ENCODE measurements at places on chromosomes 13 and 19. TPM values are rescaled to one million over a fixed set of nuclear protein-coding genes. Genes with fewer than 3 reads are reported as not detected.

SMIM17 gene
- total RNA-seq = 2.1 TPM

DNA sequence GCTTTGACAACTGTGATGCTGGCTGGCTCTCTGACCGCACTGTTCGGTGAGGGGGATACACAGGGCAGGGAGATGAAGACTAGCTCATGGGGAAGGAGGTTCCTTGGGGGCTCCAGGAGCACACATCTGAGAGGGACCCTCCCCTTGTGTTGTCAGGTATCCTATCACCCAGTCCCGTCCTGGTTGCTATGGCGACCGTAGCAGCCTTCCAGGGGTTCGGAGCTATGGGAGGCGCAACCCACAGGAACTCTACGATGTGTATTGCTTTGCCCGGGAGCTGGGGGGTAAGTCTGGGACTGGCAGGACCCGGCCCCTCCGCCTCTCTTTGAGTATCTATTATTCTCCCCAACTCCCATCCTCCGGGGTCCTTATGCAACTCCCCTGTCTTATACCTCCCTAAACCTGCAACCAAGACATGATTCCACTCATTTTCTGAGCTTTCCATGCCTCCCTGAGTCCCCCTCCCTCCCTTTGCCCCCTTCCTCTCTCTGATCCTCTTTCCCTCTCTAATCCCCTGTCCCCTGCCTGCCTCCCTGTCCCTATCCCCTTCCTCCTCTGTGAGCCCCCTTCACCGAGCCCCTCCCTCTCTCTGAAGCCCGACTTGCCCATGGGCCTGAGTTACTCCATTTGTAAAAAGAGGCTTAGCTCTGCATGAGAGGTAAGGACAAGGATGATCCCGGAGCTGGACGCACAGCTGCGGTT, 12.5 kb downstream of the NCAN start:
- no peaks in the 10 kb centered on the region for H3K36me3 ChIP-seq
- H3K4me1 ChIP-seq = no peaks in the 10 kb centered on the region
- peak overlapping the region; percentile 46 for H3K4me3 ChIP-seq
- peaks cover 53% of the 10 kb centered on the region for H3K27me3 ChIP-seq
- H3K27ac ChIP-seq = no peak overlapping the region

SYT5 gene
- total RNA-seq = 0.22 TPM

CRX gene
- total RNA-seq = 0.19 TPM

DNA sequence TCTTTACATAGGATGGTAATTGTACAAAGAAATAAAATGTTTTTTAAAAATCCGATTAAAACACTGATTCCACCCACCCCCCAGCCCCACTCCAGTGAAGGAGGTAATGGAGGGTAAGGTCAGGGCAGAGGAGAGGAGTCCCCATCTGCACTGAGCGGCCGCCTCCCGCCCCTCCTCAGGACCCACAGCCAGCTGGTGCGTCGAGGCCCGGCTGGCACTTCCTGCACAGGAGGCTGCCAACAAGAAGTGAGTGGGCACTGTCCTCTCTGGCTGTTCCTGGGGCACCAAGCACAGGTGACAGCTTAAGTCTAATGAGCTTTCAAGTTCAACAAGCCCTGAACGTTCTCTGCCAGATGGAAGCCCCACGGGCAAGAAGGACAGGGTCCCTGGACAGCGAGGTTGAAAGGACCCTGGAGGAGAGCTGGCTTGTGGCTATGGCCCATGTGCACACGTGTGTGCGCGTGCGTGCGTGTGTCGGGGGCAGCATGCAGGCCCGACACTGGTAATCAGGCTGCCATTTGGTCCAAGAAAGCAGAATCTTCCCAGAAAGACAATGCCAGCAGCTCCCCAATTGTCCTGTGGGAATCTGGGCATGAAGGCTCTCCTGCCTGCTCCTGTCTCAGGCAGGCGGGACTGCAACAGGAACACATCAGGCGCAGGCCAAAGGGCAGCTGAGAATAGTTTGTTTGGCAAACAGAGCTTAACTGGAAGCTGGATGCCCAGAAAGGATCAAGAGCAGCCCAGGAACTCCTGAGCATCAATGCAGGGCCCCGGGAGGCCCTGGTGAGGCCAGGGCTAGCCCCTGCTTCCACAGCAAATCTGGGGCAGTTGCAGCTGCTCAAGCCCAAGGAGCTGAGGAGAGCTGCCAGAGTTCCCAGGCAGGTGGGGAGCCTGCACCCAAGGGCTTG, 15.1 kb upstream of the EPHX3 start:
- no peaks in the 10 kb centered on the region for H3K27me3 ChIP-seq
- H3K27ac ChIP-seq = no peak overlapping the region
- peaks cover 9% of the 10 kb centered on the region for H3K4me1 ChIP-seq

DNA sequence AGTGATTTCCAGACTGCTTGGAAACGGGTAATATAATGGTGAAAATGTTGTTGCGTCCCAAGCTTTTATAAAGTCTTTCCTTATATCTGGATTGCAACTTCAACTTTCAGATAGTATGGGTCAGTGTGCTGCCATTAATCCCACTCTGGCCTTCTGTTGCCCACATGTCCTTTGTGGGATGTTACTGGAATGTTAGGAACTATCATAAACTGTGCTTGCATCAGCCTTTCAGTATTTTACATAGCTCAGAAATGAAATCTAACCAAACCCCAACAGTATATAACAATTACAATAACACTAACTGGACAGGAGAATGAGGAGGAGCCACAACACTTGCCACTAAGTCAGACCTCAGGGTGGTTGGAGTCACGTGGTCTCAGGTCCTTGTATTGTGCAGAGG, 78.9 kb downstream of the LNX2 start:
- H3K27me3 ChIP-seq = no peaks in the 10 kb centered on the region
- no peak overlapping the region for H3K4me3 ChIP-seq
- no peak for DNase-seq
- peaks cover 6% of the 10 kb centered on the region for H3K4me1 ChIP-seq

- H3K27ac ChIP-seq = no peak overlapping the region
- H3K4me3 ChIP-seq = no peak overlapping the region
- H3K4me1 ChIP-seq = no peaks in the 10 kb centered on the region
- no peaks in the 10 kb centered on the region for H3K36me3 ChIP-seq
- no peak for DNase-seq
- H3K27me3 ChIP-seq = no peaks in the 10 kb centered on the region
Measured at GRCh38 chr13:82115391-82115790, 1766.9 kb downstream of the SLITRK1 start.

- peak overlapping the region; percentile 66 for H3K4me3 ChIP-seq
- H3K27me3 ChIP-seq = peaks cover 31% of the 10 kb centered on the region
- peak; percentile 69 for DNase-seq
- H3K36me3 ChIP-seq = no peaks in the 10 kb centered on the region
Measured at GRCh38 chr13:49935171-49936074, 717 bp downstream of the SPRYD7 start.

DNA sequence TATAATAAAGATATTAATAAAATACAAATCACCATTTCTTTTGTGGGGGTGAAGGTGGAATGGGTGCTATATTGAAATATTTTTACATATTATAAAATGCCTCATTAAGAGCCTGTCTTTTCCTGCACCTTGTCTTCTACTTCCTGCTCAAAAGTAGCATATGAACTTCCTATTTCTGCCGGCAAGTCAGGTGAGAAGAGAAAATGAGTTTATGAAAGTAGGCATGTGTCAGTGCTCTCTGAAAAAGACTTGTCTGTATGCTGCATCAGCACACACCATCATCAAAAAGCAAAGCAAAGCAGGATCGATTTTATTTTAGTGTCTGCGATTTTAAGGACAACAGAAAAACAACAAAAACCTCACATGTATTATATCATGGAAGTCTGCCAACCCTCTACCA, 114.2 kb downstream of the RAP2A start:
- no peaks in the 10 kb centered on the region for H3K4me1 ChIP-seq
- DNase-seq = no peak
- H3K27me3 ChIP-seq = no peaks in the 10 kb centered on the region
- H3K4me3 ChIP-seq = no peak overlapping the region
- no peaks in the 10 kb centered on the region for H3K36me3 ChIP-seq

GRCh38 chr19:19050731-19051130, 13.1 kb upstream of the SLC25A42 start:
- no peak overlapping the region for H3K27ac ChIP-seq
- no peaks in the 10 kb centered on the region for H3K27me3 ChIP-seq
- H3K36me3 ChIP-seq = no peaks in the 10 kb centered on the region
- H3K4me1 ChIP-seq = no peaks in the 10 kb centered on the region
- DNase-seq = no peak

TBXA2R gene
- total RNA-seq = 0.09 TPM

THSD8 gene
- not detected for total RNA-seq

GRCh38 chr19:31448221-31448657, 99.0 kb upstream of the TSHZ3 start:
- H3K27me3 ChIP-seq = no peaks in the 10 kb centered on the region
- no peak overlapping the region for H3K27ac ChIP-seq

LENG9 gene
- 4.0 TPM for total RNA-seq

- H3K27ac ChIP-seq = no peak overlapping the region
- H3K27me3 ChIP-seq = no peaks in the 10 kb centered on the region
- peak; percentile 58 for DNase-seq
- no peak overlapping the region for H3K4me3 ChIP-seq
Measured at GRCh38 chr19:44576843-44577565, 36.4 kb upstream of the IGSF23 start.

SMIM24 gene
- total RNA-seq = 1.7 TPM

ZNF470 gene
- 6.7 TPM for total RNA-seq

MAST3 gene
- total RNA-seq = 2.1 TPM

ENOX1 gene
- 0.68 TPM for total RNA-seq

- no peaks in the 10 kb centered on the region for H3K36me3 ChIP-seq
- H3K4me1 ChIP-seq = no peaks in the 10 kb centered on the region
- no peak overlapping the region for H3K4me3 ChIP-seq
- H3K27ac ChIP-seq = no peak overlapping the region
- H3K27me3 ChIP-seq = no peaks in the 10 kb centered on the region
Measured at GRCh38 chr19:10920288-10920655, 8.2 kb downstream of the YIPF2 start.

All from neural progenitor cell (in vitro differentiated cells).